ENCODE measurements at places on chromosomes 11 and 22.

GRCh38 chr11:75421035-75421602 lies 11.9 kb downstream of the KLHL35 start:
- no peak for DNase-seq

DNA sequence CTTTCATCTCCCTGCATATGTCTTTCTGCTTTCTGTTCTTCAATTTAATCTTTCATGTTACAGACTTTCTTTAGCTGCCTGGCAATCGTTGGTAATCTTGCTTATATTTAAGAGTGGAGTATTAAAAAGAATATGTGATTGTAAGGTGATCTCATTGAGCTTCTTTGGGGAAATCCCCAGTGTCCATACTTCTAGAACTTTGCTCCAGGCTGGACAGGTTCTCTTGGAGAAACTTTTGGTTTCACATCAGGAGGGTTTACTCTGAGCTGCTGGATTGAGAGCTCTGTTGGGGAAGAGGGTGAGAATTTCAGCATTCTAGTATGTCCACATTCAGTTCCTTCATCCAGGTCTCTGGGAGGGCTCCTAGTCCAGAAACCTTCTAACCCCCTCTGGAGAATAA lies 16.1 kb downstream of the LRRC75B start:
- no peak for DNase-seq

GRCh38 chr11:3703383-3703782 lies 32.2 kb upstream of the CHRNA10 start:
- no peak for DNase-seq

- peak; percentile 89 for DNase-seq
These were observed at the start of gene FOXRED2 for GRCh38 chr22:36506637-36507517. Gene FOXRED2, minus strand, starts transcription at chr22:36507040. Its CDS starts 618 bp downstream, at chr22:36506422.

GRCh38 chr11:96061069-96061468 lies 137.2 kb upstream of the MTMR2 start:
- no peak for DNase-seq

GRCh38 chr11:2272946-2273280 lies 2.5 kb upstream of the ASCL2 start:
- no peak for DNase-seq
